ENCODE measurements at places on chromosomes 13 and 19.

DNA sequence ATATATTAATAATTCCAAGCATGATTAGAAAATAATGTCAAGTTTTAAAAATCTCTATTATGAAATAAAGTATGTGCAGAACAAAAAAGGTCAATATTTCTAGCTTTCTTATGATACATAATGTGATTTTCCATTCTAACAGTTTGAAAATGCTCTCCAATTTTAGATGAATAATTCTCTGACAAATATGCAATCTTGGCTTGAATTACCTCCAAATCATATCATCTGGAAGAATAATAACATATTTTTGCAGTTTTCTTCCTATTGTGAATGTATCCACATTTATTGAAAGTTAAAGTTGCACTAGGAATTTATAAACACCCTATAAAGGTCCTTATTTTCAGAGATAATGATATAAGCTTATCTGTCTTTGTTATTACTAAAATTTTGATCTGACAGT is 548.5 kb upstream of the SLC10A2 start:
- no peak for DNase-seq

DNA sequence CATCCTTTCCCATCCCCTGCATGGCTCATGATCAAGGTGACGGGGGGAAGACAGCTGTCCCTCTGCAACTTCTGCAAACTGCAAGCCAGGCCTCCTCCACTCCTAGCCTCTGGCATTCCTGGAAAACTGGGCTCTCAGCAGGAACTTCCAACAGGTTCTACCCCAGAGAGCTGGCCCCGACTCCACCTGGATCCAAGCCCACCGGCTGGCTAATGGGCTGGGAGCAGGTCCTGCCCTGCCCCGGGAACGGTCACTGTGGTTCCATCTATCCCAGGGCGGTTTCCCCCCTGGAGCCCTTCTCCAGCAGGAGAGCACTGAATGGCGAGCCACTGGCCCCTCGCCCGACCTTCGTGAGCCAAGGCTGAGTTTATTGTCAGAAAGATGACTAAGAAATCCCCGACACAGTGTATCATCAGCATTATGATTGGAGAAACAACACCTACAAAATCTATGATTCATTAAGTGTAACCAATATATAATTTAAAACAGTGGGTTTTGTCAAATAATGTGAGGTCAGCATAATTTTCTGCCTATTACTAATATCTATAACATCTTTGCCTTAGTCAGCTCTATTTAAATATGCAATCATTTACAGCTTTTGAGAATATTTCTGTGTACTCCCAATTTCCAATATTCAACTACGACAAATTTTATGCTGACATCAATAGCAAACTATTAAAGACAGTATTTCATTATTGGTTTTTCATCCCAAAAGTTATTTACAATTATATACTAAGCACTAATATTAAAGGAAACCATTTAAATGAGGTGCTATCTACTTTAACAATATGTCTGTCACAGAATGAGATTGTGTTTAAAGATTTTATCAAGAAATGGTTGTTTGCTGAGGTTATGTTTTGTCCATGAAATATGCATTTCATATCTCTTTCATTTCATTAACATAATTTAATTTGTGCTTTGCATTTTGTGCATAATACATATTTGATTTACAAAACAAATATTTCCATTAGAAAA is 133.0 kb downstream of the URI1 start:
- no peak for DNase-seq

- no peak for DNase-seq
Observed at GRCh38 chr13:93700115-93700514, 473.5 kb downstream of the GPC6 start.

DNA sequence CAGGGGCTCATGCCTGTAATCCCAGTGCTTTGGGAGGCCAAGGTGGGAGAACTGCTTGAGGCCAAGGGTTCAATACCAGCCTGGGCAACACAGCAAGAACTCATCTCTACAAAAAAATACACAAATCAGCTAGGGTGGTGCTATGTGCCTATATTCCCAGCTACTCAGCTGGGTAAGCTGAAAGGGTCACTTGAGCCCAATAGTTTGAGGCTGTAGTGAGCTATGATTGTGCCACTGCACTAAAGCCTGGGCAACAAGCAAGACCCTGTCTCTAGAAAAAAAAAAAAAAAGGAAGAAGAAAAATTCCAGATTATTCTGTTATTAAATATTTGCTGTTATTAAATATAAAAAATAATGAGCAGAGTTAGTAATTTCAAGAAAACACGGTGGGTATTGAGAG is 131.1 kb downstream of the RGCC start:
- DNase-seq: no peak

- DNase-seq: no peak
Observed at GRCh38 chr13:37666036-37666435, 67.5 kb upstream of the POSTN start.

GRCh38 chr19:53977429-53977990 is 13.9 kb upstream of the CACNG6 start:
- no peak for DNase-seq

GRCh38 chr13:38879278-38879677 is 111.4 kb downstream of the STOML3 start:
- DNase-seq: no peak

- no peak for DNase-seq
Observed at GRCh38 chr19:19475015-19475765, 40.2 kb downstream of the TSSK6 start.

GRCh38 chr13:98730441-98730840 is 22.0 kb downstream of the SLC15A1 start:
- DNase-seq: no peak

- no peak for DNase-seq
Observed at GRCh38 chr19:46367426-46367825, 20.5 kb downstream of the PPP5C start.

DNA sequence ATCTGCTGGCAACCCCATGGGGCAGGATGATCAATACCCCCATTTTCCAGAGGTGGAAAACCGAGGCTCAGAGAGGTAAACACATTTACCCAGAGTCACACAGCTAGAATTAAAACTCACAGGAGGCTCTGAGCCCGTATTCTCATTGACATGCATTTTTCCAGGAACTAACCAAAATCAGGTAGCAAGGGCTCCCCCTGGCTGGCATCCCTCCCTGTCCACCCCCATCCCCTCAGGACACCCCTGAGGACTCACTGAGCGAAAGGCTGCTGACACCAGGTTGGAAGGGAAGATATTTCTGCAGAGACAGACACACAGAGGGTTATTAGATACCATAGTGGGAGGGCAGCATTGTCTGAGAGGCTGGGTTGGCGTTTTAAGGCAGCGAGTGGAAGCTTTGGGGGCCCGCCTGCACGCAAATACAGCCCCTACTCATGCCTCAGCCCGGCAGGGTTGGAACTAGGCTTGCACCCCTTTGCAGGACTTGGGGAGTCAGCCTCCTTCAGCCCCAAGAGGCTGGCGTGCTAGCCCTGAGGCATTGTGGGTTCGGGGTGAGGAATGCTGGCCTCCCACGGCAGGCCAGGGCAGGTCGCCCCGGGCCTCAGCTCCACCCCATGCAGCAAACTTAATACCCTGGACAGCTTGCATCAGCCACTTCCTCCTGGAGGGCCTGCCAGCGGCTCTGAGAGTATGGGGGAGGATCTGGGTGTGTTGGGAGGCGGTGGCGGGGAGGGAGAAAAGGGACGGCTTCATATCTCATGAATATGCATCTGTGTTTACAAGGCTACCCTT is 3.9 kb downstream of the SLC1A5 start:
- DNase-seq: no peak

GRCh38 chr13:31367410-31367809 is 167.6 kb downstream of the B3GLCT start:
- no peak for DNase-seq

DNA sequence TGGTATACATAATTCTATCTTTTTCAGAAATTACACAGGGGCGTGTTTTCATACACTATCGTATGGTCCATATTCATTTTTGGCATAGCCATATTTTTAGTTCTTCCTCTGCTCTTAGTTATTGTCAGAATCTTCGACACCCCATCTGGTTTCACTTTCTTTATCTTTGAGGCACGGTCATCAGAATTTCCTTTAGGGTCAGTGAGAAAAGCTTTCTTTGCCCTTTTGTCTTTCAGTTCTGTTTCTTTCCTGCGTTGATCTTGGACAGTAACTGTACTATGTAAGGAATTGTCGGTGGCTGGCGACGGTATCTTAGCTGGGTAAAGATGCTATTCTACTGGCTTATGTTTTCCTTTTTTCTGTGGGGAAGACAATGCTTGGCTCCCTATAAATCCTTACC is 10.6 kb upstream of the KIR2DL4 start:
- no peak for DNase-seq

DNA sequence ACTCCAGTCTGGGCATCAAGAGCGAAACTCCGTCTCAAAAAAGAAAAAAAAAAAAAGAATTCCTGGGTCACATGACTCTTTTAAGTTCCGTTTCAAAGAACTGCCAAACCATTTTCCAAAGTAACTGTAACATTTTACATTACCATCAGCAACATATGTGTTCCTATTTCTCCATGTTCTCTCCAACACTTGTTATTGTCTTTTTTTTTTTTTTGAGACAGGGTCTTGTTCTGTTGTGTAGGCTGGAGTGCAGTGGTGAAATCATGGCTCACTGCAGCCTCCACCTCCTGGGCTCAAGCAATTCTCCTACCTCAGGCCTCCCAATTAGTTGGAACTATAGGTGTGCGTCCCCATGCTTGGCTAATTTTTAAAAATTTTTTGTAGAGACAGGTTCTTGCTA is 6.5 kb downstream of the LGALS7B start:
- no peak for DNase-seq

Data from activated naive CD4-positive, alpha-beta T cell (primary cell).